Activated T-cell treated with anti-CD3 and anti-CD28 coated beads for 4 hours (primary cell): ENCODE measurements at places on chromosomes 2 and 18.

DNA sequence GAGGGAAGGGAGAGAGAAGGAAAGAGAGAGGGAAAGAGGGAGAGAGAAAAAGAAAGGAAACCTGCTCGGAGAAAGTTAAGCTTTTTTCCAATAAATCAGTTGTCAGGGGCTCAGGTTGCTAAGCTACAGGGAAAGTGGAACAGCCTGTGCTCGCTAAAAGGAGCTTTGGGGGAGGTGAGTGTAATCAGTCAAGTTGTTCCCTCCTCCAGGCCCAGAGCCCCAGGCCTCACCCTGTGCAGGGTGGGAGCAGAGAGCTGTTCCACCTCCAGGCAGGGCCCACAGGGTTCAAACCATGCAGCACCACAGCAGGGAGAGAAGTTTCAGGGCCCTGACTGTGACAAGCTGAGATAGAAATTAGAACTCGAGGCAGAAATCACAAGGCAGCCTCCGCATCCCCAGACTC, 56.4 kb upstream of the PPP1CB start:
- DNase-seq, result no peak

- no peak for DNase-seq
Observed at GRCh38 chr2:200703127-200703925, 108.4 kb upstream of the BZW1 start.

DNA sequence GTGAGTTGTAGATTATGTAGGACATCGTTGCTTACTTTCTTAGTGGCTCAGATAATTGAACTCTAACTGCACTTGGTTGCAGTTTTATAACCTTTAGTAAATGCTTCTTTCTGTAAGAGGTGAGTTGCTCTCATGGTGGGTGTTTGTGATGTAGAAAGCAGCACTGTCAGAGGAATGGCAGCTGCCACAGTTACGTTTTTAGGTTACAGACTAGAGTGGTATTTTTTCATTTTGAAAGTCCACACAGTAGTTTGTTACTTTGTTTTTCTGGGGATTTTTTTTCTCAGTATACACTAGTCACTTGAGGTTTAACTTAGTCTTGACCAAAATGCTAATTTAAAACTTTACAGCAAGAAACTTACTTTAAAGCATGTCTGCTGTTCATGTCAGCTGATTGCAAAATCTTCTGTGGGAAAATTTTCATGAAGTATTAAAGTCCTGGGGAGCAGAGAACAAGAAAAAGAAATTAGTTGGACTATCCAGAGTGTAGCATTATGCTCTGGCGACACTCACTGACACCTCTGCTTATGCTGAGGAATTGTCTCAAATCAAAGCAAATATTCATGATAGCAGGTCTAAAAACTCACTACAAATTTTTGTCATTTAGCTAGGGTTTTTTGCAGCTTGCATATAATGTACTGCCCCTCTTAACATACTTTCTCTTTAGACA, 14.8 kb downstream of the AFTPH start:
- no peak for DNase-seq

- DNase-seq, result peak; percentile 34
Observed at GRCh38 chr2:218284106-218284811, 8.0 kb downstream of the TMBIM1 start.

DNA sequence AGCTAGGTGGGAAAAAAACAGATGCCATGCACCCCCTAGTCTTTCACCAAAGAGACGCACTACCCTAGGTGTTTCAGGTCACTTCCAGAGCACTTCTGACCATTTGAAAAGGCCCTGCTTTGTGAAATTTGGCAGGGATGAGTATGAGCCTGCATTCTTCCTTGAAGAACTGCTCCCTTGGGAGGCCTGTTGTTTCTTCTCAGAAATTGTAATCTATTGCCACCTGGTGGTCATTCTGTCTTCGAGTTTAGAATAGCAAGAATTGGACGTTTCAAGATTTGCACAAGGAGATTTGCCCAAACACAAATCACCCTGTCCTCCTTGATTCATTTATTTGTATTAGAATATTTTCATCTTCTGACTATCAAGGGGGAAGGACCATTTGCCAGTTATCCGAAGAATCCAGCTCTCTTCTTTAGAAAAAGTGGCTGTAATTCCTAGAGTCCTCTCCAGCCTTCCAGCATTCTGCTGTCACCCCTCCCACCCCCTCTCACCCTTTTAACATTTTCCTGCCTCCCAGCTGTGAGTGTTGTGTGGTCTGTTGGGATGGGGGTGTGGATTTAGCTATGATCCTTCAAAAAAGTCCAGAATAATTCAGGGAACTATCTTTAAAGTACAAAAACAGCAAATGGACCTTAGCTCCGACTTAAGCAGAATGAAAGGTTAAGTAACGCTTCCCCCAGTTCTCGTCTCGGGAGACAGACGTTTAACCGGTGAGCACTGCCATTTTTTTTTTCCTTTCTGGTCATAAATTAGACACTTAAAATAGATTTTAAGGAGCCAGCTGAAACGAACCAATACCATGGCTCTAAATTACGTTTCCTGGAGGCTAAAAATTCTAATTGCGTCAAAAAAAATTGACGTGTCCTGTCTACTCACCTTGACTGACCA, 3.7 kb upstream of the GAD1 start:
- no peak for DNase-seq

GRCh38 chr18:7896805-7897518, 329.8 kb downstream of the PTPRM start:
- DNase-seq, result no peak

- DNase-seq, result no peak
Observed at GRCh38 chr2:7510353-7510752, 593.1 kb downstream of the RNF144A start.

DNA sequence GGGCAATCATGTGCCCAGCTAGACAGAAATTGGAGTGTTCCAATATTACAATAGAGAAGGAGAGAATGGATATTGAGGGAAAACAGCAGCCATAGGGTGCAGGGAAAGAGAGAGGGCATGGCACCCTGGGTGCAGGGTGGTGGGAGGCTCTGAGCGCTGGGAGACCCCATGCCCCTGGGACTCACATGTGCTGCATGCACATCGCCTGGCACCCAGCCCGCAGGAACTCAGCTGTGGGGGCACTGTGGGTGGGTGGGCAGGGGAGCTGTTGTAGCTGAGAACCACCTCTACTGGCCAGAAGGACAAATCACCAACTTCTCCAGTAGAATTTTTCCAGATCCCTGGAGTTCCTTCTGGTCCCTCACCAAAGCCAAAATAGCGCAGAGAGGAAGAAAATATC, 7.2 kb upstream of the NEURL3 start:
- DNase-seq, result no peak

DNA sequence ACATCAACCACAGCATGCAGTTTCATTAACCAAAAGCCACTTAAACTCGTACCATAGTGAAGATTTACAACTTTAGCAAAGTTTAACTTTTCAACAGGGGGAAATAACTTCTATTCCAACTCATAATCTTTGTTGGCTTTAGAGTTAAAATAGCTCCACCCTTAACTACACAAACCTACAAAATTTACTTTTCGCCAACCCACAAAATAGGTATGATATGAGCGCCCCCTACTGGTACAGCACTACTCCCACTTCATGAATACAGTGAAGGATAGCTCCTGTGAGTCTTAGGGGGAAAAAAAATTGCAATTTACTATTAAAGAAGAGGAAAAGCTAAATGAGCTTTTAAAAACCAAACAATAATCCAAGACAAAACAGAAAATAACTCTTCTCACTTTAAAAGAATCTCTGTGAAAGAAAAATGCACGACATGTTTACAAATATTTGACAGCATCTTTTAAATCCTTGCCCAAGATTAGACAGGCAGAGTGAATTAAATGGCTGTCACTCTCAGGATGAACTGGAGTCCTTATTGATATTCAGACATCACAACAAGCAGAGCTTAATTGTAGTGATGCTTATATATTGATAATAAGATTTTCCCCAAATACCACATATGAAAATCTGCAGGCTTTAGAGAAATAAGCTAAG, 32.2 kb downstream of the TMEFF2 start:
- DNase-seq, result peak; percentile 65

DNA sequence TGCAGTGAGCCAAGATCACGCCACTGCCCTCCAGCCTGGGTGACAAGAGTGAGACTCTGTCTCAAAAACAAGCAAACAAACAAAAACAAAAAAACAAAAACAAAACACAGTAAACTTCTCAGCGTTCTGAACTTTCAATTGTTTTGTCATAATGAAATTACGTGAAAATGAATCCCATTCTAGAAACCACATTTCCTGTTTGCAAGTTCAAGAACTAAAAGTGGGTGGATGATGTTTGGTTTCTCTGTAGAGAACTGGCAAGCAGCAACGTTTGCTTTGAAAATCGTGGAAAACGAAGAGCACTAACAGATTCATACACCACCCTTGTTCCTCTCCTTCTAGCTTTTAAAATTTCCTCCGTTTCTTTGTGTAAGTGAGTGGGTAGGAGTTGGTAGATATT, 226.1 kb upstream of the LYPD1 start:
- DNase-seq, result no peak

DNA sequence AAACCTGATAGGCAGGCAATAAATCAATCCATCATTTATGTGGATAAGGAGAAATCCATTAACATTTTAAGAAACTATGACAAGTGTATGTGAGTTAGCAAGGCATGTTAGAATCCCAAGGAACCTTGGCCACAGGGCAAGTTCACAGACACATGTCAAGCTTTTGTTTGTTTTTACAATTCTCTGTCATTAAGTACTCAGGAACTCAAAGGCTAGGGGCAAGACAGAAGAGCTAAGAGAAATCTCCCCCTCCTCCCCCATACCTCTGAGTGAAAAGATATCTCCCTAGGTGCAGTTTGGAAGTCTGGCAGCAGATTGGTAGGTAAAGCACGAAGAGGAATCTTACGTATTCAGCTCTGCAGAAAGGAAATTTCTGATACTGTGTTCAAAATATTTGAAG, 348.1 kb downstream of the IRS1 start:
- DNase-seq, result no peak

DNA sequence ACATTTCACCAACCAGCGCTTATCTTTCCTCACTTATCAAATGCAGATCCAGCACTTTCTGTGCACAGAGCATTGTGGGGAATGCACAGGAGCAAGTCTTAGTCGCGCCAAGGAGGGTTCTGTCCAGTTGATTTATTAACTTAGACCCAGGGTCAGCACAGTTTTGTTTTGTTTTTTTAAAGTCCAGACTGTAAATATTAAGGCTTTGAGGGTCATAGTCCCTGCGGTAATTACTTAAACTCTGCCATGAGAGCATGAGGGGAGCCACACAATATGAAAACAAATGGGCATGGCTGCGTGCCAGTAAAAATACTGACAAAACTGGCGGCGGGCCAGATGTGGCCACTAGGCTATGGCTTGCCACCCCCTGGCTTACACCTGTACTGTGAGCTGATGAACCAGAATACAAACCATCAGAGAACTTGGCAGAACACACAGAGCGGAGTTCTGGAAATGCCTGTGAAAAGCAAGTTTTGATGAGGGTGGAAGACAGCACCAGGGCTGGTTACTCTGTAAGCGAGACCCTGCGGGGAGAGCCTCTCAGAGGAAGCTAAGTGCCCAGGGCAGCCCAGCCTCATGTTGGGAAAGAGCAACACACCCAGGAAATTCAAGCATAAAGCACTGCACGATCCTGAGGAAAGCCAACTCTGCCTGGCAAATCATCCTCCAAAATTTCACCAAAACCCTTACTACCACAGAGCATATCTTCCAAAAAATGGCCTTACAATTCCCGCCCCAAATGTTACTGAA, 43.6 kb downstream of the L3MBTL4 start:
- no peak for DNase-seq

DNA sequence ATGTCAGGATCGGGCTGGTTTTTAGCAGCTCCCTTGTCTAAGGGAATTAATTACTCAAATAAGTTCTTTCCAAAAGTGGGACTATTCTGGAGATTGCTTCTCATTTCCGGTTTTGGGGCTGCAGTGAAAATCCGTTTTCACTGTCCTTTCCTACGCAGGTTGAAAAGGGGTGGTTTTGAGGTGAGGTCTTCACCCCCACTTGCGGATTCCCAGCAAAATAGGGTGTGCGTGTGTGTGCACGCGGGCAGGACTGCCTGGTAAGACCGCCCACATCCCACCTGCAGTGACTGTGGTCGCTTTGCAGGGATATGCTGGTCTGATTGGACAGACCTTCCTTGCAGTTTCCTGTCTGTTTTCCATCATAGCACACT, 472 bp upstream of the PLEKHM3 start:
- peak; percentile 4 for DNase-seq

DNA sequence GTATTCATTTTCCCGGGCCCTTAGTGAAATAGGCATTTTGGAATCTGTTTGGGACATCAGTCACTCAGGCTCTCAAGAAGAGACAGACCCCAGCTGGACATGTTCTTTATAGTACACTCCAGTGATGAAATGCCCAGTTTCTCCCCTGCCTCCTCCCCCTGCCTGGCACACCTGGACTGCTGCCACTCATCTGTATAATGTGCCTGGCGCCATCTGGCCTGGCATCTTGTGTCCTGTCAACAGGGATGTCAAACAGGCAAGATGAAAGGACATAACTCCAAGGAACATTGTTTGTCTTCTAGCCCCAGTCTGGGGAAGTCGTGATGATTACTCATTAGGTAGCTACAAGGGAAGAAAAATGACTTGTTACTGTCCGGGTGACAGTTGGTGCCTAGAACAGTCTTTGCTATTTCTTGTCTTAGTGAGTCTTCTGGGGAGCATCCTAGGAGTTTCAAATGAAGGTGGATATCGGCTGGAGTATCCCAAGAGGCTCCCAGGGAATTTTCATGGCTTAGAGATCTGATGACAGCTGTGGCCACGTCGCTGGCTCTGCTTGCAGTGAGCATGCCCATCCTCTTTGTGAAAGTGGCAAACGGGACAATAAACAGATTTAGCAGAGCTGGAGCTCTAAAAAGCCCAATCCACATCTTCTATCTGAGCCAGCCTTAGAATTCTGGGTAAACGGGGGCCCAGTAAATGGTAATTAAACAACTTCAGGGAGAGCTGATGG, 153.6 kb downstream of the ALK start:
- no peak for DNase-seq

GRCh38 chr2:70425682-70426301, 123.9 kb upstream of the FAM136A start:
- no peak for DNase-seq

DNA sequence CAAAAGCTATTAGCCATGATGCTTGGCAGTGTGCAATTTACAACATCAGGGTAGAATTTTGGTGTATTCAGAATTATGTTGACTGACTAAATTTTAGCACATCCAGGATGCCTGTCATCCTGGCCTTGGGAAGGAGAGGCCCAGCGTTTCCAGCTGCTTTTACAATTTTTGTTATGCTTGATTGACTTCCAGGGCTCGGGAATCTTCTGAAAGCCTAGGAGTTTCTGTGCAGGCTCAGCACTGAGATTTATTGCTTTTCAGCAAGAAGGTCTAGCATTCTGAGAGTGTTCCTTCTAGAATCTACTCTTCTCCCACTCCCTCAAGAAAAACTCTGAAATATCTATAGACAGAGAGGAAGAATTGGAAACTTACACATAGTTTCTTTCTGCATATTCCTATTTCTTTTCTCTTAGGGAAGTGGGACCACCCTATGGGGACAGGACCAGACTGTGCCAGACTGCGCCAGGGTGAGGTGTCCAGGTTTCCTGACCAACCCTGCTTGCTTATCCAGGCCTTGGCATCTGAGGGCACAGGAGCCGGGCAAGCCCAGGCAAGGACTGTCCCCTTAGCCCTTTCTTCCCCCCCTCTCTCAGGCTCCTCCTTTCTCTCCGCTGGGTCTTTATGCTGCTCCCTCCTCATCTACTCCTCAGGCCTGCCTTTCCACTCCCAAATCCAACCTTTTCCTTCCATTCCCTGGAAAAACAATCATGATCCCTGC, 26.9 kb downstream of the MAIP1 start:
- no peak for DNase-seq

- DNase-seq, result no peak
Observed at GRCh38 chr2:204114295-204115136, 178.0 kb downstream of the ICOS start.

GRCh38 chr18:2994603-2995432, 18.1 kb downstream of the LPIN2 start:
- peak; percentile 68 for DNase-seq
